NCI-H1092 (cell line): ENCODE measurements at places on chromosomes 1 and 21.

DNA sequence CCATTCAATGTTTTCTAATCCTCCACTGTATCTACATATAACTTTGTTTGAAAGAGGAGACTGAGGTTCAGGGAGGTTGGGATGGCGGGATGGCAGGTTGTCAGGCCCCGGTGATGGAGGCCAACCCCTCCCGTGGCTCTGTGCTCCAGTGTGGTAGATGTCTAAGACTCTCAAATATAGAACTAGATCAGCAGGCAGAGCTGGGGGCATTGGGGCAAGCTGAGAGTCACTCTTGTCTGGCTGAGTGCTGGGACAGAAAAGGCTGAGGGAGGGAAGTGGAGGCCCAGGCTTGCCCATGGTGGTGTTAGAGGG lies 1.7 kb downstream of the IL6R start:
- DNase-seq: no peak

DNA sequence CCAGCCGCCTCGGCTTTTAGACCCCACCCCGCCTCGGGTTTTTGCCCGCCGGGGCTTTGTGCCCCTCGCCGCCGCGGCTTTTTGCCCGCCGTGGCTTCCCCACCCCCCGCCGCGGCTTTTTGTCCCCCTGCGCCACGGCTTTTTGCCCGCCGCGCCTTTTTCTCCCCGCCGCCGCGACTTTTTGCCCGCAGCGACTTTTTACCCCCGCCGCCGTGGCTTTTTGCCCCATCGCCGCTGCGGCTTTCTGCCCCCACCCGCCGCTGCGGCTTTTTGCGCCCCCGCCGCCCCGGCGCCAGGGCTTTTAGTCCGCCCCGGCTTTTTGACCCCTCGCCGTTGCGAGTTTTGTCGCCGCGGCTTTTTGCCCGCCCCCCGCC lies 474.4 kb downstream of the FAM72C start:
- DNase-seq: no peak

DNA sequence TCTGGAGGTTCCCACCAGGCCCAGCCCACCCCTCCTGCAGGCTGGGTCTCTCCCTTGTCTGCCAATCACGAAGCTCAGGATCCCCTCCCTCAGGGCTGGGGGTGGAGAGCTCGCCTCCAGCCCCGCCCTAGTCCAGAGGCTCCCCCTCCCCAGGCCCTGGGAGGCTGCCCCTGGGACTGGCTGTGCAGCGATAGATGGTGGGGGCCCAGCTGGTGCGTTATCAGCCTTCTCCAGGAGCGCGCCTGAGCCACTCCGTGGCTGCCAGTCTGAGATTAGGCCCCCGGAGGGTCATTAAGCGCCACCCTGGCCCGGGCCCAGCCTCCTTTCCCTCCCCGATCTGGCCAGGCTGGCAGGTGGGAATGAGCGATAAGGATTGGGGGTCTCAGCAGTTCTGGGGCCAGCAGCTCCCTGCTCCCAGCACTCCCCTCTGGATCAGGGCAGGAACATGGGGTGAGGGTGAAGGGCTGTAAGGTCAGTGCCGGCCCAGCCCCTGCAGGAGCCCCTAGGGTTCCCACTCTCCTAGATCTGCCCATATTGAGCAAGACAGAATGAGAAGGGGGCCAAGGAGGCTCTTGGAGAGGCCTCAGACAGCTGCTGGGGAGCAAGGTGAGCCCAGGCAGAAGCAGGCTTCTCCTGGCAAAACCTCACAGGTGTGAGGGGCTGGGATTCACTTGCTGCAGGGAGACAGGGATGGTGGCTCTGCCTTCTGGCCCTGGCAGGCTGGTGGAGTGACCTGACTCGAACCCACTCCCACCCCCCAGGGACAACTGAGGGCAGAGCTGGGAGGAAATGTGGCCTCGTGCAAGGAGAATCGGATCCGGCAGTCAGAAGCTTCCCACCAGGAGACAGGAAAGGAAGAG lies 8.5 kb downstream of the PDZK1IP1 start:
- DNase-seq: no peak

- no peak for DNase-seq
Measured at GRCh38 chr1:1013922-1014648, 788 bp downstream of the ISG15 start.

DNA sequence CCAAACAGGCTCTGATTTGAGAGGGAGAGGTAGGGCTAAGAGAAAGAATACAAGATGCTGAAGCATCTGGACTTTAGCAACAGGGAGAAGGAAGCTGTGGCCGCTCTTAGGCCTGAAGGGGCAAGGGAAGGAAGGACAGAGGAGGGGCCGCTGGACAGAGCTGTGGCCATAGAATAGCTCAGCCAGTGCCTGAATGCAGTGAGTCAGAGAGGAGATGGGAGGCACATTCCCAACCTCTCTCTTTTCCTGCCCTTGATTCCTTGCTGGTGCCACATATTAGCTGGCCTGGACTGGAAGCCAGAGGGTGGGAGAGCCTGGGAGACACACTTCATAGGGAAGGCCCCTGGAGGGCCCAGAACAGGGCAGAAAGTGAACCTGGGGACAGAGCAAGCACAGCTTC lies 83.4 kb upstream of the POU3F1 start:
- DNase-seq: no peak

- DNase-seq: no peak
Measured at GRCh38 chr1:21355956-21356355, 65.7 kb upstream of the ECE1 start.

- no peak for DNase-seq
Measured at GRCh38 chr1:90709535-90709934, 7.6 kb downstream of the BARHL2 start.

- DNase-seq: no peak
Measured at GRCh38 chr1:88946861-88947260, 45.6 kb downstream of the KYAT3 start.

DNA sequence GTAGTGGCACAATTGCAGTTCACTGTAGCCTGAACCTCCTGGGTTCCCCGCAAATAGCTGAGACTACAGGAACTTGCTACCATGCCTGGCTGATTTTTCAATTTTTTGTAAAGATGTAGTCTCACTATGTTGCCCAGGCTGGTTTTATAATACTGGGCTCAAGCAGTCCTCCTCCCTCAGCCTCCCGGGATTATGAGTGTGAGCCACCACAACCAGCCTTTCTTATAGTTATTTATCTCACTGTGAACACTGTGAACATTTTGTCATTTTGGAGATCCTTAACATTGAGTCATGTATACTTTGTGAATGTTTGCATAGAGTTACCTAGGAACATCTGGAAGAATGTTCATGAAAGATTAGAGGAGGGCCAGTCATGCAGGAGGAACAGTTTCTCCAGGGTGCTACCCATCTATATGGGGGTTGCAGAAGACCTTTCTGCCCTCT lies 127.1 kb upstream of the CACYBP start:
- DNase-seq: no peak

- DNase-seq: no peak
Measured at GRCh38 chr1:65942476-65942875, 149.8 kb downstream of the PDE4B start.

GRCh38 chr21:40689840-40690360 lies 157.1 kb downstream of the DSCAM start:
- DNase-seq: no peak

DNA sequence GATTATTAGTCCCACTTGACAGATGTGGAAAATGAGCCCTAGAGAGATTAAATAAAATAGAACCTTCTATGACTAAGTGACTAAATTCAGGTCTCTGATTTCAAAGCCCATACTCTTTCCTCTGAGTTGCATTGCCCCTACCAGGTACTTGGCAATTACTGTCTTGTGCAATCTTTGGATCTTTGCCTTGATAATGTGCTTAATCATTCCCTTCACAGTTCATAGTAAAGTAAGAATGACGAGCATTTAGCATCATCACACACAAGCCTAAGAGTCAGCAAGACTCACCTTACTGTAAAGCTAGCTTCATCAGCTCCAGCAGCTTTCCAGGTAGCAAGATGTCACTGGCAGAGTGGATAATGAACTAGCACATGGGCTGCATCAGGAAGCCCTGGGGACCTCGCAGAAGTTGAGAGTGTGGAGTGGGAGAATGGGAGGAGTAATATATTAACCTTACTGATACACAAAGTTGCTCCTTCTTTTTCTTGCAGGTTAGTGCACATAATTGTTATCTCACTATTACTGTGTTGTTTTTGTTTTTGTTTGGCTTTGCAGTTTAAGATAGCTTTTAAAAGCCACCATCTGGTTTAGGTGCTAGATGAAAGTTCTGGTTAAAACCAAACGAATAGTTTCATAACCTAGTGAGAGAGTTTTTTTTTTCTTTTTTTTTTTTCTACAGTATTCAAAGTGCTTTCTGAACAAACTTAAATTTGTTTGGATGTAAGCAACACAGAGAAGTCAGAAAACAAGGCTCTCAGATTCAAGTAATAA lies 71.8 kb downstream of the PBX1 start:
- DNase-seq: no peak

GRCh38 chr1:27481994-27482620 lies 7.9 kb downstream of the WASF2 start:
- no peak for DNase-seq
